AG20443 (cell line): ENCODE measurements at places on chromosomes 11 and 22.
A peak's percentile ranks its signal among the peaks of the same experiment; 100 is the strongest.

DNA sequence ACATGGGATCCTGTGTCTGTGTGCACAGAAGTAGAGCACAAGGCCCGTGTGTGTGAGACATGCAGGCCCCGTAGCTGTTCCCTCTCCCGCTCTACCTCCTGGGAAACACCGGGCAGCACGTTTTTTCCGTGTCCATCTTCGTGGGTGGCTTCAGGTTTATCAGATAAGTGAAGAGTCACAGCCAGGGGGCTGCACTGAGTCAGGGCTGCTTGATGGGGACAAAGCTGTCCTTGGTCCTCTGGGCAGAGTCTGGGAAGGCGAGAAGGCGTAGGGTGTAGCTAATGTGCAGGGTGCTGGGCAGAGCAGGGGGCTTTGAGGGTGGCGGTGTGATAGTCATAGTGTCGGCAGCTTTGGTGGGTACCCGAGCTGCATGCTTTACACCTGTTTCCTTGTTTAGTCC, 23.7 kb downstream of the INCENP start:
- no peak for DNase-seq

- no peak for DNase-seq
Measured at GRCh38 chr22:45358127-45358526, 48.4 kb downstream of the FAM118A start.

DNA sequence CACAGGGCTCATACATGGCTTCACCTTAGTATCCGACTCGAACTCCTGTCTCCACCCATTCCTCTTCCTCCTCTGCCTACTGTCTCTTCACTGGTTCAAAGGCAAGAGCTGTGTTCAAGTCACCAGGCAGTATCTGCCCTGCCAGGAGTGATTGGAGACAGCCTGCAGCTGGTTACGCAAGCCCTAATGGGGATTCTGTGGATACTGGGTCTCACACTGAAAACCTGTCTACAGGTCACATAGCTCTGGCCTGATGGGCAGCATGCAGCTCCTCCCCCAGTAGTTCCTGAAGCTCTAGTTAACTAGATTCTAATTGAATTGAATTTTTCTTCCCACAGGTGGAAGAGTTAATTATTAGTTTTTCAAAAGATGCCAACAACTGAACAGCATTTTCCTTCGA, 332.2 kb downstream of the TMEM135 start:
- DNase-seq = no peak

- no peak for DNase-seq
Measured at GRCh38 chr11:28461846-28462245, 353.7 kb downstream of the METTL15 start.

DNA sequence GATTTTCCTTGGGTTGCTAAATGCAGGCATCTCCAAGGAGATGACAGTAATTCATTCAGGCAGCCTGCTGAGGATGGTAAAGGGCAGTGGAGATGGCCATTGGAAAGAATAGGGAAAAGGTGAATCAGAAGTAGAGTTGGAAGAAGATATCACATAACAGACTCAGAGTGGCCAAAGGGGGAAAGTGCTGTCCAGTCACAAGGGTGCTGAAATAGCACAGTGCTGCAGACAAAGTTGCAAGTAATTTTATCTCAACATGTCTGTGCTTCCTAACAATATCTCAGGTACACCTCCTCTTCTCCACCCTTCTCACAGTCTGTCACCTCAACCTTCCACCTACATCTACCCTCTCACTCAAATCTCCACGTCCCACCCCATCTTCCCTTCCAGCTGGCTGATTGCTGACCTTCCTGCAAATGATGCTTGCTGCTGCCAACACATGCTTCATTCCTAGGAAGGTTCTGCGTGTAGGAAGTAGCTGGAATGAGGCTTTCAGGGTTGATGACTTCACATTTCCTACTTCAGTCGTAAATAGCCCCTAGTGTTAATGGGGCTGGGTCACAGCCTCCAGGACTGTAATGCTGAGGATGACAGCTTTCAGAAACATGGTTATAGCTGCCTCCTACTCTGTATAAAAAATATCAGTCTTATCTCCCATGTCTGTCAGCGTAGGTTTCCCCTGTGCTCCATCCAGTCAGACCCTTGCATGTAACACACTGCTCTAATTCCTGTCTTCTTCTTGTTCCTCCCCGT, 123.9 kb downstream of the CTNND1 start:
- peak; percentile 42 for DNase-seq

DNA sequence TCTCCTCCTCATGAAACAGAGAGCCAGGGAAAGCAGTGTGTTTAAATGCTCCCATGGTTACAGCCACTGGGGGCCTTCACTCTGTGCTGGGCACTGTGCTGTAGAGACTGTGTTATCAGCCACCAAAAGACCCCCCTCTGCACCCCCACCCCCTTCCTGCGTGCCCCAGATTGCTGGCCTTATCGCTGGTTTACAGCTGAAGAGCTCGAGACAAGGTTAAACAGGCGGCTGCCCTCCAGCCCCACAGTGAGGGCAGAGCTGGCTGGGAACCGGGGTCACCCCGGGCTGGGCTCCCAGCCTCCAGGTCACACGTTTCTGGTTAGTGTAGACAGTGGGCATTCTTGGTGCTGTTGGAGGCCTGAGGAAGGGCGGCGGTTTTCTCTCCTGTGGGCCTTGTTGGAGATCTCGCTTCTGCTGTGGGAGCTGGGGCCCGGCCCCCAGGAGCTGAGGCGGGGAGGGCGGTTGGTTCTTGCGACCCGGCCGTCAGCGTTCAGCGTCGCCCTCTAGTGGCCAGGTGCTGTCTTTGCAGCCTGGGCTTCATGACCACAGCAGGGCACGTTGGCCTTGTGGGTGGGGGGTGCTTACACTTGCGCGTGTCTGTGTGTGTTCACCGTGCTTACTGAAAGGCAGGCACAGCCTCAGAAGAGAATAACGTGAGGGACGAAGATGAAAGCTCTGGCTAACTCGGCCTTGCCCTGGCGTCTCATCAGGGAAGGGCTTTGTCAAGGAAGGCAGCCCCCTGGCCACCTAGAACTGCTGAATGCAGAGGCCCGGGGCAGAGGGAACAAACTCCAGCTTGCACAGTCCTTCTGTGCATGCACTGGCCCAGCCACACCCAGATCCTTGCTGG, 40.8 kb downstream of the TBC1D22A start:
- peak; percentile 57 for DNase-seq

DNA sequence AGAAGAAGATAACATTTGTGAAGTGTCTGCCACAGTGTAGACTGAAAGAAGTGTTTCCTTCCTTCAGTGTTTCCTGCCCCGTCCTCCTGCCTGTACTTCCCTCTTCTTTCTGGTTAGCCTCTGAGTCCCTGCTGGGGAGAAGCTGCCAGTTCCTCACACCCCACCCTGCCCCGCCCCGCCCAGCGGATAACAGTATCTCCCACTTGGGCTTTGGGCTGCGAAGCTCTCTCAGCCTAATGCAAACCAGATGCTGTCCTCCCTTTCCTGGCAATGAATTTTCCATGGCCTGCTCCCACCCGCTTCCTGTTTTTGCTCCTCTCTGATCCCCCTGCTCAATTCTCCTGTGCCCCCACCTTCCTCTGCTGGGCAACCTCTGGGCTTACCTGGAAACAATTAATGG, 5.2 kb upstream of the RAB3IL1 start:
- DNase-seq = peak; percentile 91

DNA sequence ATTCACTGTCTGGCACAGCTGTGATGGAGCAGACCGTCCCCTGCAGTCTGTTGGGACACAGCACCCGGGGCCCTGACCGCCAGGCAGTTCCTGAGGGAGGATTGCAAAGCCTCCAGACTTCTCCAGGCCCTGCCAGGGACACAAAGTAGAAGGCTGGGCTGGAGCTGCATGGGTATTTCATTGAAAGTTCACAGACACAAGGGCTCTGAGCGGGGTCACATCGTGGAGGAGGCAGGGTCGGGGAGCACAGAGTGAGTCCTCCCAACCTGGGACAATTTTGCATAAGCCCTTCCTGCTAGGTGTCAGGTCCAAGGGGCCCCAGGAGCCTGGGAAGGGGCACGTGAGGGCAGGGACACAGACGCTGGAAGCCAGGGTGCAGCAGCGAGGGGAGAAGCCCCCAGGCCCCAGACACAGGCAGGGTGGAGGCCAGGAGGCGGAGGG, 15.7 kb downstream of the IFITM10 start:
- no peak for DNase-seq

- DNase-seq = no peak
Measured at GRCh38 chr11:67286621-67287333, 2.3 kb upstream of the ANKRD13D start.

GRCh38 chr11:34886609-34887008, 29.6 kb downstream of the APIP start:
- DNase-seq = no peak

GRCh38 chr11:65180877-65181568, 705 bp upstream of the CAPN1 start:
- DNase-seq = peak; percentile 86

GRCh38 chr11:326842-327580, 6.4 kb upstream of the IFITM3 start:
- no peak for DNase-seq

- DNase-seq = no peak
Measured at GRCh38 chr22:49159711-49160110, 668.0 kb downstream of the BRD1 start.

DNA sequence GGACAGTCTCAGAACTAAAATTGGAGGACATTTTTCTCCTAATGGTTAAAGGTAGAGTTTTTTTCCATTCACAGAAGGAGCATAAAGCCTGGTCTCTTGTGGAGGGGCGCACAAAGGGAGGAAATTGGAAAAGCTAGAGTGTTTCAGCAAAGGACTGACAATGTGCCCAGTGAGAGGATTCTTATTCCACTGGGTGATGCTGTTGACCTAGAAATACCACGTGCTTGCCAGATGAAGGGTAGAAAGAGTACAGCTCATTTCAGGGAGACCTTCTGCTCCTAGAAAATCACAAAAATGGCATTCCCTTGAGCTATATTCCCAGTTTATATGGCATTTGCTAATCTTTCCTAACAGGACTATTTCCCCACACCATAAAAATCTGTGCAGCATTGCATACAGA, 21.1 kb downstream of the MS4A6E start:
- DNase-seq = no peak

- DNase-seq = no peak
Measured at GRCh38 chr11:119539583-119539982, 116.6 kb upstream of the THY1 start.

DNA sequence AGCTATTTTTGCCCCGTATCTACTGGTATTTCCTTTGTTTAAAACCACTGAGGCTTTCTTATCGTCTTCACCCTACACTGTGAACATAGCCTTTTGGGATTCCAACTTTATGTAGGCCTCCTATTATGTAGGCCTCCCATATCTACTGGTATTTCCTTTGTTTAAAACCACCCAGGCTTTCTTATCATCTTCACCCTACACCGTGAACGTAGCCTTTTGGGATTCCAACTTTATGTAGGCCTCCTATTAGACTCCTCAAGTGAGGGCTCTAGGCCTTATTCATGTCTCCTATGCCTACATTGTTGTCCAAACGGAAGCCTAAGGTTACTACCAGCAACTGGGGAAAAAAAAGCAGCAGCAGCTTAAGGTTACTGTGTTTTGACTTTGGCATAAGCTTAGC, 23.7 kb downstream of the CEP295 start:
- no peak for DNase-seq

DNA sequence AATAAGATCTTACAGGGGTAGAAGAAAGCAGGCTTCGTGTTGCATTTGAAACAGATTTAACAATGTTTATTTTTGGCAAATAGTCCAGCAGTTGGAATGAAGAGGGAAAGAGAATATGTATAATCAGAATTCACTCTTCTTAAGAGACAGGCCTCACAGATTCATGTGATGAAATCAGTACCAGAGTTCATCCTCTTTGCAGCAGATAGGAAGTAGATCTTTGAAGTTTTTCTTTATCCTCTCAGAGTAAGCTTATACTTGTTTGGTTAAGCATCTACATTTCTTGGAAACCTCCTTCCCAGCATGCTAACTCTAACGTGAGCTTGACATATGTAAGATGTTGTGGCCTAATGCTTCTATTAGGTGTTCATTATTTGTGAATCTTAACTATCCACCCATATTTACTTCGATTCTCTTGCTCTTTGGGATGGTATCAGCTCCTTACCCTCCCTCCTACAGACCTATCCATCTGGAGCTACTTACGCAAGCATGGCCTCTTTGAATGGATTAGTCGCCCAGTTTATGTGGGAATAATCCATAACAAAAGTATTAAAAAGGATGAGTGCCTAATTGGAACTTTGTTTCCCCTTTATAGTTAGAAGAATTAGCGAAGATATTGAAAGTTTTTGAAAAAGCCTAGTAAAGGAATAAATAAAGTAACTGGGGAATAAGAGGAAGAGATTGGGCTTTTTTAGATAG, 80.1 kb downstream of the PRMT3 start:
- no peak for DNase-seq

GRCh38 chr11:44764583-44764982, 37.8 kb downstream of the TSPAN18 start:
- no peak for DNase-seq

DNA sequence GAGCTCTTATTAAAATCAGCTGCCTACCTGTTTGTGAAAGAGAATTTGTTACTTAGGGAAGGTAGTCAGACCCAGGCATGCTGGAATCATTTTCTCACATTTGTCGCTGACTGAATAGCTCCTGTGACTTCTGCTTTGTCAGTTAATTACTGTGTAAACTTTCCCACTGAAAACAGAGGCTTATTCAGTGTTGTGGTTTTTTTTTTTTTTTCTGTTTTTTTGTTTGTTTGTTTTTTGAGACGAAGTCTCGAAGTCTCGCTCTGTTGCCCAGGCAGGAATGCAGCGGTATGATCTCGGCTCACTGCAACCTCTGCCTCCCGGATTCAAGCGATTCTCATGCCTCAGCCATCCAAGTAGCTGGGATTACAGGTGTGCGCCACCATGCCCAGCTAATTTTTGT, 5.6 kb upstream of the LDLRAD3 start:
- no peak for DNase-seq

- DNase-seq = no peak
Measured at GRCh38 chr11:67105964-67106363, 13.1 kb upstream of the KDM2A start.

- DNase-seq = no peak
Measured at GRCh38 chr22:34297536-34298120, 377.4 kb upstream of the LARGE1 start.

DNA sequence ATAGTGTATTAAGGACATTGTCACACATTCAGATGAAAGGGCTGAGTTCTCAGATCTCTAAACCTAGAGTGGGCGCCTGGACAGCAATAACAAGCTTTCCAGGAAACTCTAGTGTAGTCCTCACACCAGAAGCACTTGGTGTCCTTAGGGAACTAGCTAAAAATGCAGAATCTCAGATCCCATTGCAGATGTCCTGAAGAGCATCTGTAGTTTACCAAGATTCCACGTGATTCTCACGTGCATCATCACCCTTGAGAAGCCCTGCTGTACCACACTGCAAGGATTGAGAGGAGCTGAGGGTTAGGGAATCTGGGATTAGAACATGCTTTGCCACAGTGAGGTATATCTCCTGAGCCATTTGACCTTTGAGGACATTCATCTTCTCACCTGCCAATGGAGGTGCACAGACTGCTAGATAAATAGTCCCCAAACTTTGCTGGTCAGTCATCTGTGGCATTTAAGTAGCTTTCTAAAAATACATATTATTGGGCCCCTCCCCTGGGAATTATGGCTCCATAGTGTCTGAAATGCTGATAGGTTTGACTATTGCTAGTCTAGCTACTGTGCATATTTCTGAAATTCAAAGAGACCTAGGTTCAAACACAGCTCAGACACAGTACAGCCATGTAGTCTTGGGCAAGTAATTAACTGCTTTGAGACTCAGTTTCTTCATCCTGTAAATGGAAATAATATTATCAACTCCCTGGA, 1068.9 kb downstream of the OPCML start:
- no peak for DNase-seq

GRCh38 chr22:47168900-47169800, 406.7 kb downstream of the TBC1D22A start:
- DNase-seq = peak; percentile 59
